NCI-H1436 (cell line): ENCODE measurements at places on chromosomes 2 and 18.

- DNase-seq: no peak
Measured at GRCh38 chr2:207184768-207185167, 19.0 kb upstream of the KLF7 start.

- DNase-seq: no peak
Measured at GRCh38 chr18:74388227-74388626, 68.9 kb downstream of the DIPK1C start.

DNA sequence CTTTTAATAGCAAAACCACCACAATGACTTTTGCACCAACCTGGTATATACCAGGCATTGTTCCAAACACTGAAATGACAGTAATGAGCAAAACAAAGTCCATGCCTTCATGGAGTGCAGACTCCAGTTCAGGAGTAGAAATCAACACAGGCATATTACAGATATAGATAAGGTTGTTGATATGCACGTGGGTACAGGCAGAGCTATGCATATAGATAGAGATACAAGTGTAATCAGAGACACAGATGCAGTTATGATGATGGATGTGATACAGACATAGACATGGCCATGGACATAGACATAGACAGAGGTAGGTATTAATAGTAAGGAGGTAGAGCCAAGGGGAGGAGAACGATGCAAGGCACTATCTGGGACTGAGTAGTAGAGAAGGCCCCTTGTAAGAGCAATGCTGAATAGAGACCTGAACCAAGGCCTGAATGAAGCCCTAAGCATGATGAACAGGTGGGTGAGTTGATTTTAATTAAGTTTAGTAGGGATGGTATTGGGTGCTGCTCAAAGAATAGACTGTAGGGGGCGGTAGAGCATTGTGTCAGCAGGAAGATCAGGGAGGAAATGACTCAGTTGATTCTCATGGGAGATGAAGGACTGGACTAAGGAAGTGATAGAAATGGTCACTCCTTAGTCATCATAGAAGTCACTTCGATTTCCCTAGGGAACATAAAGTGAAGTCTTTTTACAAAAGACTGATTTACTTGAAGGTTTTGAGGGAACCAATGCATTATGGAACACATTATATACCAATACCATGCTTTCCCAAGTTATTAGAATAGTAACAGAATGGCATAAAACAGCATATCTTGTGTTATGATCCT is 39.4 kb downstream of the CMPK2 start:
- DNase-seq: no peak

DNA sequence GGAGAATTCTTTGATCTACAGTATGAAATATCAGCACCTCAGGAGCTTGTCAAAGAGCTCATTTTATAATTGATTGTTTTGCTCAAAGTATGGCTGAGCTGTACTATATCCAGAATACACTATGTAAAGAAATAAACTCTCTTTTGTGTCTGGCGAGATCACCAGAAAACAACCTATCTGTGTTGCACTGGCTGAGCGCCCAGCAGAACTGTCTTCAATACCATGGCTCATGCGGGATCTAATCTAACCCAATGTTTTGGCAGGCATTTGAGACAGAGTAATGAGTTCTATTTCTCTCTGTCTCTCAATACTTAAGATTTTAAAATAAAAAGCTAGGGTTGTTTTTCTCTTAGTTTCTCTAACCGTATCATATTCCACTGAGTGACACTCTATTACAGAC is 192.4 kb downstream of the L3MBTL4 start:
- DNase-seq: no peak

- DNase-seq: no peak
Measured at GRCh38 chr2:136383167-136383566, 265.2 kb upstream of the CXCR4 start.

DNA sequence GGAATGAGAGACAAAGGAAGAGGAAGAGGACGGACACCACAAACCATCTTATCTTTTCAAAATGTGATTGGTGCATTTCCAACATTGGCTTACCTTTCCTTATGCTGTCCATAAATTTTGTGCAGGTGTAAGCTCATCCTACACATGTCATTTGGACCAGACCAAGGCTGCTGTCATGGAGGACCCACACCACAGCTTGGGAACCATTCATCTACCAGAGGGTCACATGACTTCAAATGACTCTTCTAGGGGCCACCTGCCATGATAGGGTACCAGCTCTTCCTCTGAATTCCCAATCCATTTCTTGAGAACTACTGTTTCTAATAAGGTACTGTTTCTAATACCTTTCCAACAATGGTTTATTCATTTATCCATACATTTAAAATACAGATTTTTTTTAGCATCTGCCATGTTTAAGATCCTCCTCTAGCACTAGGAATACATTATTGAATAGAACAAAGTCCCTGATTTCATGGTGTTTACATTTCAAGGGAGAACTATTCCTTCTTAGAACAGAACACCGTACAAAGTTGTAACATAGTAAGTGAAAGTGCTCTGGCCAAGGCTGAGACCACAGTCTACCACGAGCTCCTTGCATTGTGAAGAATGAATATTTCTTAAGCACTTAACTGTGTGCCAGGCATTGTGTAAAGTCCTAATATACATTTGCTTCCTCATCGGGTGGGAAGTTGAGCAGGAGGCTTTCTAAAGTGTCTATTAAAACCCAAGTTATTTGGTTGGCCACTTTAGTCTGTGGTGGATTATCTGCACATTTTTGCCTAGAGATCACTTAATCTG is 246.1 kb upstream of the FN1 start:
- DNase-seq: no peak

DNA sequence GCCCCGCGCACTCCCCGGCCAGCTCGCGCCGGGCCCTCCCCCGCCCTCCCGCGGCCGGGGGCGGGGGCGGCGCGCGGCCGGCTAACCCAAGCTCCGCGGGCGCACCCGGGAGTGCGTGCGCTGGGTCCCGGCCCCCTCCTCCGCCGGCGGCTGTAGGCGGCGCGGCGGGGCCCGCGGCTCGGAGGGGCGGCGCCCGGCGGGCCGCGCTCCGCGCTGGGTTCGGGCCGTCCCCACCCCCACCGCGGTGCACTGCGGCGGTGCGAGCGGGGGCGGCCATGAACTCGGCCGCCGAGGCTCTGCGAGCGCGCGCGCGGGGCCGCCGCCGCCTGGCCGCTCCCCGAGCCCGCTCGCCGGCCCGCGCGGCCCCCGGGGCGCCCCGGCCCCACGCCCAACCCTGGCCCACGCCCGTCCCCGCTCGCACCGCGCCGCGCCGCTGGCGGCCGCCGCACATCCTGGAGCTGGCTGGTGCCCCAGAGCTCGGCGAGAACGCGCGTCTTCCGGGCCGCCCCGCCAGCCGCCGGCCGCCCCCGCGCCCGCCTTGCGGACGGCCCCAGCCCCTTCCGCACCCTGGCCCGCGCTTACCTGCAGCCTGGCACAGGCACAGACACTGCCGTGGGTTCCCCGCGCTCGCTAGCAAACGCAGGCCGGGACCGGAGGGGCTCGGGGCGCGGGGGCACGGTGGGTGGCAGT is at the start of gene ZBTB14:
Gene ZBTB14 (minus strand): TSS at position 496 of the 690 bp plus-strand sequence. CDS start 2,480 bp downstream, outside the sequence.
- DNase-seq: peak; percentile 65

DNA sequence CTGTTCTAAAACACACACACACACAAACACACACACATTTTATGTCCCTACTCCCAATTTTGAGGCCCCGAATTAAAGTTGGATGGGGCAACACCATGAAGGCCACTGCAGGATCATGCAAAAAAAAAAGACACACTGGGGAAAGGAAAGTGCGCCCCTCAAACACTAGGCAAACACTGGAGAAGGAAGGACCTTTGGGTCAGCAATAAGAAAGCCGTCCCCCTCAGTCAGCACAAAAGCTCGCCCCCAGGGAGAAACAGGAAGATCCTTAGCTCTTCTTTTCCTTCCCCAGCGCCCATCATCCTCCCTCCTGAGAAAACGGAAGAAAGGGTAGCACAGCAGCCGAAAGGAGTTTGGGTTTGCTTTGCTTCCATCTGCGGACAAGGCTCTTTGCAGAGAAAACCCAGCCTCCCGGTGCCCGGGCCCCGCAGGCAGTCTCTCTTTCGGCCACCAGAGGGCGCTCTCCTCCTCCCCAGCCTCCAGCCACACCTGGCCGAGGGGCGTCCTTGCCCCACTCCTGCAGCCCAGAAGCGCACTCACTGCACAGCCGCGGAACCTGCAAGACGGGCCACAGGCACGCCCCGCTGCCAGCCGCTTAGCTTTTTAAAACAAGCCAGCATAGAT is 248.5 kb downstream of the CDH20 start:
- DNase-seq: peak; percentile 75

DNA sequence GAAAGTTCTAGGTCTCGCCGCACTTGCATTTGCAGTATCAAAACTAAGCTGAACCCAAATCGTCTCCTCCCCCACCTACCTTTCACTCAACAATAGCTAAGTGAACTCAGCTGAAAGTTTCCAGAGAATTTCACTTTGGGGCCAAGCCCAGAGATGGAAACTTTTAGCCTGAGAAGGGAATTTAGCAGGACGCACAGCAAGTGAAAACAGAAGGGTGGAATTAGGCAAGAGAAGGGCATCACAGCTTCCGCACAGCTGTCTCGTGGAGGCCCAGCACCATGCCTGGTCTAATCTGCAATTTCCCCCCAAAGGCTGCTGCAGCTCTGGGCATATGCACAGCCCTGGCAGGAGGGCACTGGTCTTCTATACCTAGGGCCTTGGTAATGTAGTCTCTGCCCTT is 262.0 kb downstream of the TNS1 start:
- no peak for DNase-seq

- no peak for DNase-seq
Measured at GRCh38 chr2:25197336-25198208, 29.2 kb upstream of the POMC start.

GRCh38 chr18:55003695-55004094 is 44.4 kb upstream of the CCDC68 start:
- no peak for DNase-seq

GRCh38 chr2:150531591-150531990 is 44.1 kb upstream of the RND3 start:
- no peak for DNase-seq

- no peak for DNase-seq
Measured at GRCh38 chr18:49016648-49017539, 66.1 kb upstream of the SMAD7 start.

GRCh38 chr2:152298754-152299153 is 36.2 kb upstream of the FMNL2 start:
- DNase-seq: peak; percentile 22

GRCh38 chr18:55857956-55858355 is 270.0 kb upstream of the TCF4 start:
- no peak for DNase-seq

DNA sequence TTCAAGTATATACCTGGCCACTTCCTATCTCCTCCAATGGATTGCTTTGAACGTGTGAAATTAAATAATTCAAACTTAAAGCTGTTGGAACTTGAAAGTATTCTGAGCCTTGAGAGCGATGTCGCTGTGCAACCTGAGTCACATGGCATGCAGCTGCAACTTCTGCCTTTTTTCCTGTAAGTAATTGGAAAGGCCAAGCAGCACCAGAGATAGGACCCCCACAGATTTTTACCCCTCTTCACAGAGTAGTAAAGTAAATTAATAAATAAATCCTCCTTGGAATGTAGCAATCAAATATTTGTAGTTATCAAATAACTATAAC is 3.2 kb upstream of the RNF149 start:
- no peak for DNase-seq

GRCh38 chr2:232633413-232634205 is at the start of gene EFHD1:
Gene EFHD1, plus strand, starts transcription at chr2:232633604. Its CDS starts 101 bp downstream, at chr2:232633705.
- DNase-seq: peak; percentile 26

- no peak for DNase-seq
Measured at GRCh38 chr2:98771721-98772524, 41.0 kb upstream of the MGAT4A start.

DNA sequence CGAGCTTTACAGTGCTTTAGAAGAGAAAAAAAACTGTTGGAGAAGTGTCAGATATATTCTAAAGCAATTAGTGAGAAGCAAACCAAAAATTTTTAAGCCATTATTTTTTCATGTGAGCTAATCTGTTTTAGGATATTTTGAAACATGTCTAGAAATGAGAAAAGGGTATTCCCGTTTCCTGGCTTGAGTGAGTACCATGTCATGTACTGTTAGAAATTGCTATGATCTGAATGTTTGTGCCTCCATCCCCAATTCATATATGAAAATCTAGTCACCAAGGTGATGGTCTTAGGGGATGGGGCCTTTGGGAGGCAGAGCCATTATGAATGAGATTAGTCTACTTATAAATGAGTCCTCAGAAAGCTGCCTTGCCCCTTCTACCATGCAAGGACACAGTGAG is 493.3 kb upstream of the GCFC2 start:
- no peak for DNase-seq

GRCh38 chr2:227655454-227655853 is 11.2 kb upstream of the SCYGR5 start:
- DNase-seq: no peak

DNA sequence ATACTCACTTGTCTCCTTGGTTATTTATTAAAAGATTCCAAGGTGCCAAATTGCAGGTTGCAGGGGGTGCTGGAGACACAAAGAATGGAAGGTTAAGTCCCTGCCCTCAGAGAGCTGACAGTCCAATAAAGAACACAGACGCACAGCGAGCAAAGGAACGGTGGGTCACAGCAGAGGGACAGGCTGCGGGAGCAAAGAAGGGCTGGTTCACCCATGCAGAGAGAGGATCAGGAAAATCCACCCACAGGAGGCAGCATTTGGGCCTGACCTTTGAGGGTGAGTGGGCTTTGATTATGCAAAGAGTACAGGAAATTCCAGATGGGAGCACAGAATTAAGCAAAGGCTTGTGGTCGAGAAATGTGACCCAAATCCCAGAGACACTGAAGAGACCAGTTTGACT is 45.0 kb downstream of the ZBTB7C start:
- no peak for DNase-seq

- no peak for DNase-seq
Measured at GRCh38 chr2:39127973-39128372, 7.1 kb upstream of the SOS1 start.

DNA sequence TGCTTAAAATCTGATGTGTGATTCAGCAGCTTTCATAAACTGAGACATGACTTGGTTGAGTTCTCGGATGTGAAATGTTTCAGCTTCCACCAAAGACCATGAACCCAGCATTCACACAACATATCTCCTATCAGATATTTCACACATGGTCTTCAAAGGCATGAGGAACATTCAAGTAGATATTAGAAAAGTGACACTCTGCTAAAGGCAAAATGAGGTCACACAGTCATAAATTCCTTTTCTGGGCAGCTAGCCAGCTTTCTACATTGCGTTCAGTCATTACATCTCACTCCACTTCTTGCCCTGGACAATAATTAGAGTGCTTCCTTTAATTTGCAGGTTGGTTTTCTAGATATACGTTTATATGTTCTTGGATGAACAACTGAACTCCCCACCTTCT is 96.7 kb downstream of the GAREM1 start:
- peak; percentile 52 for DNase-seq

DNA sequence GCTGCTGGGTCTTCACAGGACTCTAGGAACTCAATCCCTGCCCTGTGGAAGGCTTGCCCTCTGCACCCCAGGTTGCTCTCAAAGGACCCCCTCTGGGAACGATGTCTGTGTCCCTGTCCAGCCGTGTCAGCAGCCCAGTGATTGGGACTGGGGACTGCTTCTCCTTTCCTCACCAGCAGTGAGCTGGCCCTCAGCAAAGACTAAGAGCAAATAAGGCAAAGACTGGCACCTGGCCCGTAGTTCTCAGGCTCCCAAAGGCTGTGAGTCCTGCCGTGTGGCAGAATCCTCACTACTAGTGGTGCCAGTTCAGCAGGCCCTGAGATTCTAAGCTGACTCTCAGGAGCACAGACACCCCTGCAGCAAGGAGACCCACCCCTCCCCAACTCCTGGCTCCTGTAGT is 47.8 kb downstream of the TMEM163 start:
- DNase-seq: no peak

GRCh38 chr2:46699934-46700256 is 215.7 kb downstream of the MCFD2 start:
- no peak for DNase-seq

- no peak for DNase-seq
Measured at GRCh38 chr2:96878796-96879544, 9.1 kb upstream of the SEMA4C start.
